ENCODE measurements at places on chromosomes 2 and 18. TPM values are rescaled to one million over a fixed set of nuclear protein-coding genes. Genes with fewer than 3 reads are reported as not detected.

The BIRC6 gene
- polyA plus RNA-seq = 86.3 TPM

The RAMP1 gene
- 47.7 TPM for polyA plus RNA-seq

The AAK1 gene
- 30.0 TPM for polyA plus RNA-seq

The PDE1A gene
- polyA plus RNA-seq = 4.3 TPM

The HOXD10 gene
- not detected for polyA plus RNA-seq

The PKP4 gene
- 20.4 TPM for polyA plus RNA-seq

The BIN1 gene
- polyA plus RNA-seq = 35.7 TPM

The TEKT4 gene
- not detected for polyA plus RNA-seq

The ALPG gene
- polyA plus RNA-seq = not detected

The ARHGEF33 gene
- 0.36 TPM for polyA plus RNA-seq

The ABCG5 gene
- polyA plus RNA-seq = not detected

The SP5 gene
- not detected for polyA plus RNA-seq

The CKAP2L gene
- polyA plus RNA-seq = 2.9 TPM

The IL1A gene
- 0.51 TPM for polyA plus RNA-seq

The ANKRD62 gene
- polyA plus RNA-seq = not detected

The LYPD1 gene
- 64.7 TPM for polyA plus RNA-seq

The LRRC30 gene
- not detected for polyA plus RNA-seq

The SYT4 gene
- not detected for polyA plus RNA-seq

The SLC66A2 gene
- 18.1 TPM for polyA plus RNA-seq

DNA sequence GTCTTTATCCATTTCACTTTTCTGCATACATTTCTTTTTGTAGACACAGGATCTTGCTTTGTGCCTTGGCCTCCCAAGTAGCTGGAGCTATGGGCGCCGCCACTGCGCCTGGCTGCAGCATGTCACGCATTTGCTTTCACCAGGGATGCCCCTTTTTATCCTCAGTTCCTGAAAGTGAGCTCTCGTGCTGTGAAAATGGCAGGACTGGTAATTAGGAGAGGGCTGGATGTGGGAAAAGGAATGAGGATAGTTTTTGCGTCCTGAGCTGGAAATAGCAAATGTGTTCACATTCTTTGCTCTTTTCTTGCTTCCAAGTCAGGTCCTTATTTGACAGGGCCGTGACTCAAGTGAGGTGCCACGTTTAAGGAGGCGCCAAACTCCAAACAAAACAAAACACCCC, 104.6 kb downstream of the LDLRAD4 start:
- DNase-seq = no peak

GRCh38 chr2:46547223-46548102, 68.1 kb downstream of the TMEM247 start:
- DNase-seq = no peak

GRCh38 chr2:47655563-47655880, 127.4 kb upstream of the MSH6 start:
- DNase-seq = no peak

GRCh38 chr2:6945087-6945813, 28.0 kb downstream of the RNF144A start:
- DNase-seq = no peak

GRCh38 chr2:224208007-224208406, 168.9 kb upstream of the SERPINE2 start:
- no peak for DNase-seq

- DNase-seq = no peak
Measured at GRCh38 chr2:170408461-170409163, 230.7 kb downstream of the MYO3B start.

GRCh38 chr18:6239716-6240115, 175.0 kb downstream of the L3MBTL4 start:
- DNase-seq = no peak

- DNase-seq = no peak
Measured at GRCh38 chr18:48910972-48911545, 39.7 kb downstream of the SMAD7 start.

- DNase-seq = no peak
Measured at GRCh38 chr2:103961862-103962261, 892.1 kb upstream of the POU3F3 start.

DNA sequence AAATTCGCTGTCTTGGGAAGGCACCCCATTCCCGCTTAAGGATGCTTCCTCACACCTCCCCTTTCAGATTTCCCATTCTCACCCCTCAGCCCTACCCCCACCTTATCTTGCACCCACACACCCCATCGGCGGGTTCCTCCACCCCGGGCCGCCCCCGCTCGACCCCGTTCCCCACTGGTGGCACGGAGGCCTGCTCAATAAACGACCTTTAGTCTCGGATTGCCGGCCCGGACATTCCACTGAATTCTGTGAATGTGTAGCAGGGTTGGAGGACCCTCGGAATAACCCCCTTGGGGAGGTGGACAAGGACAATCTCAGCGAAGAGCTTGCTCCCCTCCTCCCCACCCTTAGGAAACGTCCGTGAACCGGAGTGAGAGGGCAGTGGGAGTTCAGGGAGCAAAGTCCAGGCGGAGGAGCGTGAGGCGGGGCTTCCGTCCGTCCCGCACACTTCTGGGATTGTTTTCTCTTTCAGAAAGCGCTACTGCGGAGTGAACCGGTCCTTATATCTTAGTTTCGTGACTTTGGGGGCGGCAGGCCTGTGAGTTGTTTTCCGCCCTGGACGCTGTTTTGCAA, 2.8 kb upstream of the LBX2 start:
- DNase-seq = no peak

DNA sequence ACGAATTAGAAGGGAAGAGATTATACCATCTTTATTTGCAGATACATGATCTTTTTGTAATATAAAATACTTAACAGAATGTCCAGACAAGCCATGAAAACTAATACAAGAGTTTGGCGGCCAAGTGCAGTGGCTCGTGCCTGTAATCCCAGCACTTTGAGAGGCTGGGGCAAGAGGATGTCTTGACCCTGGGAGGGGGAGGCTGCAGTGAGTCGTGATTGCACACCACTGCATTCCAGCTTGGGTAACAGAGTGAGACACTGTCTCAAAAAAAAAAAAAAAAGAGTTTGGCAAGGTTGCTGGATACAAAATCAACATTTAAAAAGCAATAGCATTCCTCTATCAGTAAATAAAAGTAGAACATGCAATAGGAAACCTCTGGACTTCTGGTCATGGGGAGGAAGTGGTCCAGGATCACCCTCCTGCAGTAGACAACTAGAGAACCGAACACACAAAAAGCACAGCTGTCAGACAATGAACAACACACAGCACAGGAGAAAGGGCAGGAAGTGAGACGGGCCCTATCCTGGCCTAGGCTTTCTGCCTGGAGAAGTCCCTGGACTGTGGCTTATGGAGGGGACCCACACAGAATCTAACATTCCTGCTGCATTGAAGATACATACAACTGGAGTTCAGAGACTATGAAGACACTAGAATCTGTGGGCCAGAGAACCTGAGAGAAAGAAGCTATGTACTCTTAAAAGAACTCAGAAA, 118.9 kb upstream of the ARL4C start:
- no peak for DNase-seq

DNA sequence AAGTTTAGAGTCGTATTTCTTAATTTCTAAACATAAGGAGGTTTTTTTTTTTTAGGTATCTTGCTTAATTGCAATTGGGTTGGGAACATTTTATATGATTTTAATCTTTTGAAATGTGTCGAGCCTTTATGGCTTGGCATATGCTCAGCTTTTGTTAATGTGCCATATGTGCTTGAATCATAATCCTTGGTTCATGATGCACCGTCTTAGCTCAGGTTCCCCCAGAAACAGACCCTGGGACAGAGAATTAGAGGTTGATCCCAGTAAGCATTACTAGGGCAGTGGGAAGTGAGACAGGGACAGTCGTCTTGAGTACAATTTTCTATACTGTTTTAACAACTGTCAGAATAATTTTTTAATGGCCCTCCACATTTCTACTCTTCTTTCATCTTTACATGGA, 9.3 kb downstream of the CHCHD5 start:
- no peak for DNase-seq

DNA sequence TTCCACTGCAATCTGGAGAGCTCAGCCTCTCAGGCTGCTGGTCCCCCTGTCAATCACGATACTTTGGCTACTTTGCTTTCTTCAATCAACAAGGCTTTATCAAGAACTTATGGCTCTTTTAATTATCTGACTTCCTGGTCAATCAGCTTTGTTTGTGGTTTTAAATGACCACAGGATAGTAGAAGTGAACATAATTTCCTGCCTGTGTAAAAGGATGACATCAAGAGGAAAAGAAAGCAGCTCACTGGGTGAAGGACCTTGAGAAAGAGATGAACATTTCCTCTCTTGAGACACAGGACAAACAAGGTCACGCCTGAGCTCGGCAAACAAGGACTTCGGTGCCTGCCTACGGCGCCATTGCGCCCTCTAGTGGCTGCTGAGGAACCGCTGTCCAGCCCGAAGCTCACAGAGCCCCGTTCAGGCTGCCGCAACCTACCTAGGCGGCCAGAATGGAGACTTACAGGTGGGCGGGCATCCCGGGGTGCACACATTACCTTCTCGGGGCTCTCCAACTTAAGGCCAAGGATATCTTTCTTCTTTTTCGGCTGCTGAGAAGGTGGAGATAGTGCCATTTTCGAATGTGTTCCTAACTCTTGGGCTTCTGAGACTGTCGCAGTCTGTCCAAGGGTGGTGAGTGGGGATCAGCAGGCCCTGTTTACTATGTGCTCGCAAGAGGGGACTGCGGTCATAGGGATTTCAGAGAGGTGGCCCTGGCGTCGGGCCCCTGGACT, 54.0 kb downstream of the IL1RL2 start:
- DNase-seq = peak; percentile 86

- DNase-seq = no peak
Measured at GRCh38 chr2:124112966-124113365, 87.9 kb downstream of the CNTNAP5 start.

GRCh38 chr2:792687-793086, 115.5 kb upstream of the TMEM18 start:
- DNase-seq = no peak

DNA sequence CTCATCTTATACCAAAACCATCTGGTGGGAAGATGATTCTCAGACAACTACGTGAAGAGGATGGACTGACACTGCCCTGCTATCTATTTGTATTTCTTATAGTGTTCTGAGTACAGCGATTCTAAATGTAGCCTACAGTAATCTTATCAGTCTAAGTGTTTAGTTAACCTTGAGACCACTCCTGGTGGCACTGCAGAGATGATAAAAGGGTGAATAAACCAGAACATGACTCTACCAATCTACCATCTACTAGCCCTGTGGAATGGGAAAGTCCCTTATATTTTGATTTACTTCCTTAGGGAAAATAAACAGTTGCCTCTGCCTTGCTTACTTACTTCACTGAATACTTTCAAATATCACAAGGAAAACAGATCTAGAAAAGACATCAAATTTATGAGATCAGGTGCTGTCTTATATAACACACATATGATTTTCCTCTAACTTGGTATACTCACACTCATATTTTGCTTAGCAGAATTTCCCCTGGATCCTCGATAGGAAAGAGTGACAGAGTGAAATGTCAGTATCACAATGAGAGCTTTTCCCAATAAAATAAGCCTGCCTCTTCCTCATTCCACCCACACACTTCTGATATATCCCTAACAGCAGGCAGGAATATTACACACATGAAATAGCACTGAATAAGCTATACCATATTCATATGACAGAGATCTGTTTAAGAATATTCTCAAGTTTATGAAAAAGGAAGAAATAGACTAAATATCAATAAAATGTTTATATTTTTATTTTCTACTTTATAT, 58.6 kb upstream of the MTIF2 start:
- no peak for DNase-seq

- DNase-seq = no peak
Measured at GRCh38 chr2:173962583-173963110, 2.5 kb downstream of the SP3 start.

- DNase-seq = no peak
Measured at GRCh38 chr2:136081582-136082210, 36.3 kb downstream of the CXCR4 start.

- DNase-seq = no peak
Measured at GRCh38 chr2:237627441-237628246, at the start of gene LRRFIP1. LRRFIP1 (plus strand) TSS chr2:237627587; CDS start chr2:237627645, 58 bp downstream.

- DNase-seq = no peak
Measured at GRCh38 chr2:42385225-42385624, 24.2 kb upstream of the COX7A2L start.

GRCh38 chr18:79935098-79935480, 16.4 kb downstream of the SLC66A2 start:
- DNase-seq = no peak

DNA sequence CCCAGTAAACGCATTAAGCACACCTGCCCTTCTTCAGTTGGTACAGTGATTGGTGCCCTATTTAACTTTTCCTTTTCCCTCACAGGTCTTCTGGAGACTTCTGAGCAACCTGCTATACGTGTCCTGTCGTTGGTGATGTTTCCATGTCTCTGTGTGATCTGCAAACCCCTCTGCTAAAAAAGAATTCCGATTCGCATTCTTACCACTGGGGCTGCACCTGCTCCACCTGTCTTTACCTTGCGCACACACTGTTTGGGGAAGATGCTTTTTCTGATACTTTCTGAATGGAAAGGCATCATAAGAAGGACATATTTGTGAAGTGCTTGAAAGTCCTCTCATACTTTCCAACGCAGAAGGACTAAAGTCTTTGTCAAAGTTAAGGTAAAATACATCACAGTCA, 323.9 kb upstream of the SOX11 start:
- no peak for DNase-seq

DNA sequence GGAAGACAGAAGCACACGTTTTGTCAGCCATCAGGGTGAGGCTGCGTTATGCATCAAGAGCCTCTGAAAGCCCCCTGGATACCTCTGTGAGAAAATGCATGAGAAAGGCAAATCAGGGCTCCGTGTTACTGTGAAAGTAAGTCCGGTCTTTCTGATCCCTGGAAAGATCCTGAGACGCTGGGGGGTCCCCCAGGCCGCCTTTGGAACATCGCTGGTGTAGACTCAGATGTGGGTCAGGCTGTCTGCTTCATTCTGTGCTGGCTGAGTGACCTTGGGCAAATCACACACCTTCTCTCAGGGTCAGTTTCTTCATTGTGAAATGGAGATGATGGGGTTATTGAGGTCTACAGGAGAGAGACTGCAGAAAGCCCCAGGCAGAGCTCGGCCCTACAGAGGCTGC, 42.0 kb upstream of the HS6ST1 start:
- DNase-seq = no peak
